ENCODE measurements at places on chromosomes 2 and 18. TPM values are rescaled to one million over a fixed set of nuclear protein-coding genes. Genes with fewer than 3 reads are reported as not detected.

- DNase-seq: no peak
Measured at GRCh38 chr18:3689986-3690763, 240.2 kb downstream of the TGIF1 start.

DNA sequence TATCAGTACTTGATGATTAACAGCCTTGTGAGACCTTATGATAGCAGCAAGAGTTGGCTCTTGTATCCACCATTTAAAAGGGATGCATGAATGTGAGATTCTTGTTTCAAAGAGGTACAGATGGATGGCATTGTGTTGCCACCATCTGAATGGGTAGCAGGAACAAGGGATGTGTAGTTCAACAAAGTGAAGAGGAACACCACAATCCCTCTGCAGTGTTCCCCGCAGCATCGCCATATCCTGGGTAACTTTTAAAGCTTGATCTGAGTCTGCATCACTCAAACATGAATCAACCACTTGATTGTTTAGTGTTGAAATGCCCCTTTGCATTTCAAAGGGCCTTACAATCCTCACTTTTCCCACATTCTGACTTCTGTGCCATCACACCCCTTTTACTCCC is 106.7 kb downstream of the SS18 start:
- DNase-seq: no peak

- no peak for DNase-seq
Measured at GRCh38 chr2:12797815-12798214, 81.1 kb downstream of the TRIB2 start.

GRCh38 chr2:181682026-181682789 is 1.9 kb upstream of the NEUROD1 start:
- no peak for DNase-seq

DNA sequence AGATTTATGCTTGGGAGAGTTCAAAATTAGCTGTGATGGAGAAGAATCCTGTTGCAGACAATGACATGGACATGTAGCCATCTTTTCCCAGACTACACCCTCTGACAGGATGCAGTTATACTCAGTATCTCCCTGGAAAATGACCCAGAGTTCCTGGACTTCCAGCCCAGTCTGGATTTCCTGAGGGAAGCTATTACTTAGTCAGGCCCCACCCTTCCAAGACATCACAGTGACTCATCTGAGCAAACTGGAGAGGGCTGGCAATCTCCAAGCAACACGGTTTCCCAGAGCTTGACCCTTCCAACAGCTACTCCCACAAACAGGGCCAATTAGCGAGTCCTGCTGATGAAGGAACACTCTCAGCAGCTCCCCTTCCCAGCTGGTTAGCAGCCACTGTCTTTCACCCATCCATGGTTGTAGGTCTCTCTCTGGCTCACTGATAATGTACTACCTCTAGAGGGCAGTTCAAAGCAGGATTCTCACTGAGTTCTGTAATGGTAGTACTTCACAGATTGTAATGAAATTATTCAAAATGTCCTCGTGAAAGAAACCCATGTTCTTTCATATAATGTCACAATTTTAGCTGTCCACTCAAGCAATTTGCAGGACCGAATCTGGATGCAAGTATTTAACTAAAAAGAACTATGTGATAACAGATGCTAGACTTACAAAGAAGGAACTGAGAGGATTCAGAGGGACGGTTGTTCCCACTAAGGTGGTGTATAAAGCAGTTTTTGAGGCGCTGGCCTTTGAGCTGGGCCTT is 110.2 kb downstream of the MDH1 start:
- DNase-seq: peak; percentile 23

- no peak for DNase-seq
Measured at GRCh38 chr2:47520302-47520630, 117.3 kb downstream of the MSH2 start.

- no peak for DNase-seq
Measured at GRCh38 chr2:39648580-39648979, 17.1 kb upstream of the TMEM178A start.

GRCh38 chr2:168528469-168528868 is 72.4 kb downstream of the CERS6 start:
- no peak for DNase-seq

DNA sequence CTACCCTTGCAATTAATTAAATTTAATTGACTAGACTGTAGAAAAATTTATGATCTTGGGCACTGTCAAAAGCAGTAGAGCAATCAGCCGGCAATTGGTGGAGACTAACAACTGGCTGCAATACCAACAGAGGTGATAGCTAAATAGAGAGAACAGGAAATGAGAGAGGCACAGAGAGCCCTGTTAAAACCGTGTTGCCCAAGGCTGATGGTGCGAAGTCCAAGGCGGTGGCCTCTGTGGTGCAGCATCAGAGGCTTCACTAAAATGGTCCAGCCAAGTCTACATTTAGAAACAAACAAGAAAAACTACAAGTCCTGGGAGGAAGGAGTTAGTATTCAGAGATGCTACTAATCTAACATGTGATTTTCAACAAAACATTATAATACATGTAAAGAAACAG is 115.6 kb downstream of the NETO1 start:
- no peak for DNase-seq

DNA sequence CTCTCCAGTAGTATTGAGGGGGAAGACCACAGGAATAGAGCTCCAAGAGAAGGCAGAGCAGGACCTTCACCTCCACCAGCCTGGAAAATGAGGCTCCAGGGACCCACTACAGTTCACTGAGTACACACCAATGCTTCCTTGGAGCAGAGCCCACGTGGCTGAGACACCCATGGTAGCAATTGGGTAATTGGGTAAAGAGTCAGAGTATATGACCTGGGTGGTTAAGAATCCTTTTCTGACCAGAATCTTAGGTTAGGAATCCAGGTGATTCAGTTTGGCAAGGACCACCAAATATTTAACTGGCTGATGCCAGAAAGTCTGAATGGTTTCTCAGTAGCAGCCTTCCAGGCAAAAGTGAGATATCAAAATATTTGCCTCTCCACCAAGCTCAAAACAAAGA is 107.7 kb downstream of the MDH1 start:
- no peak for DNase-seq

DNA sequence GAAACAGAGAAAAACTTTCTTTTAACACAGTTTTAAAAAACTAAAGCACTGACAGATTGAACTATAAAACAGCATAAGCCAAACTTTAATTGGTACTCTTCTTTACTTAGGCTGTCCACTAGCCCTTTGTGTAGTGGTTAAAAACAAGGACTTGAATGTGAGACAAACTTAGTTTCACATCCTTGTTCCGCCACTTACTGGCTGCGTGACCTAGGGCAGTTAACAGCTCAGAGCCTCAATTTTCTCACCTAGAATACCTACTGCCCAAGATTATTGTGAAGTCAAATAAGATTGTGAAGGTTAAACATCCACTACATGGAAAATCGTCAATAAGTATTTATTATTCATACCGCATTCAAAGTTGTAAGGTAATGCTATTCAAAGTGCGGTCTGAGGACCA is 2.0 kb downstream of the WDR35 start:
- DNase-seq: no peak

GRCh38 chr2:134320930-134321329 is 67.1 kb downstream of the MGAT5 start:
- DNase-seq: no peak

GRCh38 chr2:234691968-234692955 is 195.4 kb upstream of the ARL4C start:
- DNase-seq: no peak

GRCh38 chr18:74773171-74773624 is 175.5 kb downstream of the ZNF407 start:
- DNase-seq: no peak

DNA sequence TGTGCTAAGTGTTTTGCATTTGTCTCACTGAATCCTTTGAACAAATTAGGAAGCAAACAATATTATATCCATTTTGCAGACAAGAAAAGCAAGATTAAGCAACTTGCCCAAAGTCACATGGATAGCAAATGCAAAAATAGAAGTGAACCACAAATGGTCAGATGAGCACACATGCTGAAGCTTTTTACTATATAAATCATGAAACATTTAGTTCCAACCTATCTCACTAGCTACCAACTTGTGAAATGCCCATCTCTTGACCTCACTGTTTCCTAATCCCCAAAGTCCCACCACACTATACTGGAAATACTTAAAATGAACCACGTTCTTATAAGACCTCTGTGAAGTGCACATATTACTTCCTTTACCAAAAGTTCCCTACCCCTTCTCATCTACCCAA is 380.5 kb downstream of the ERBB4 start:
- DNase-seq: no peak

GRCh38 chr18:8212896-8213780 is 396.1 kb upstream of the RAB12 start:
- DNase-seq: no peak

- DNase-seq: no peak
Measured at GRCh38 chr2:70716131-70716743, 51.8 kb downstream of the ADD2 start.

GRCh38 chr18:13608791-13609532 is 117.4 kb downstream of the FAM210A start:
- DNase-seq: no peak

DNA sequence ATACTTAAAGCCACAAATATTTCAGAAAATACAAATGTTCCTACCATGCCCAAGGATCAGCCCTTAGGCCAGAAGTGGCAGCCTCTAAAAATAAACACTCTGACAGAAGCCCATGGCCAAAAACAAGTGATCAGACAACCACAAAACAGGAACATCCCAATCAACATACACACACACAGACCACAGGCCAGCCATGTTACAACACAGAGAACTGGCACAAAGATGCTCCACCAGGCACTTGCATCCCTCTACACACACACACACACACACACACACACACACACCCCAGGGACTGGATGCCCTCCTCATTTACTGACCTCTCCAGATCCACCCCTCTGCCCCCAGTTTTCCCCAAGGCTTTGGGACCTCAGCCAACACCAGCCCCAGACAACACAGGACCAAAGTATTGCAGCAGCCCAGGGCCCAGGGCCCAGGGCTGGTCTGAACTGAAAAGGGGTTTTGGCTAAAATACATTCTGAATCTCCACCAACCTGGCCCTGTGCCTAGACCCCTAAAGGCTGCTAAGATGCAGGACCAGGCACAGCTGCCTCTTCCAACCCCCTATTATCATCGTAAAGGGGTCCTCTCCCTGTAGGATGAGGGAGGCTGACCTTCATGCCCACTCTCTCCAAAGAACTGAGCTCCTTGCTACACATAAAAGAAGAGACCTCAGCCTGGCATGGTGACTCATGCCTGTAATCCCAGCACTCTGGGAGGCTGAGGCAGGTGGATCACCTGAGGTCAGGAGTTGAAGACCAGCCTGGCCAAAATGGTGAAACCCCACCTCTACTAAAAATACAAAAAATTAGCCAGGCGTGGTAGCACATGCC is 151.4 kb downstream of the TNS1 start:
- DNase-seq: no peak

DNA sequence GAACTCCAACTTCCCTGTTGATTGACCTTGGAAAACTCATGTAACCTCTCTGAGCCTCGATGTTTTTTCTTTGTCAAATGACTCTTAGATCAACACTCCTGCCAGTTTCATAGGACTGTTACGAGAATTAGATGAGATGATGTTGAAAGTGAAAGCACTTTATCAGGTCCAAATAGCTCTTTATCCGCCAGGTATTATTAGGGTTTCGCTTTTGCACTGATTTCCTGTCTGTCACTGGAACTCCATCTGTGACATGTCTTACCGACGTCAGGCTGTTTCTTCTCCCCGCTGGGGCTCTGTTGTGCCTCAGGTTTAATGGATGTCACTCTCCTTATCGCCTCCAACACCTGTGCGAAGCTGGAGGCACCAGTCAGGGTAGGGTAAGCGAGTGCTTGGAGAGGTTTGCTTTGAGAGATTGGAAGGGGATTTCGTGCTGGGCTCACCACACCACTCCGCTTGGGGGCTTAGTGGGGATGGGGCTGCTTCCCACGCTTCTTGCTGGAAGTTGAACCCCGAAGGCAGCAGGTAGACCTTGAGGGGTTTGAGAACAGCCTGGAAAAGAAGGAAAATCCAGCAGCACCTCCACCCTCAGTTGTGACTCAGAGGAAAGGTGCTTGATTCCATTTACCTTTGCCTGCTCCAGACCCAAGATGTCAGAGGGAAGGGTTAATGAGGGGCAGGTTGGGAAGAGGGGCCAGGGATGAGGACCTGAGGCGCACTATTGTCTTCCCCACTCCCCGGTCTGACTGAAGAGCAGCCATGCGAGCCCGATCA is 4.3 kb downstream of the GAD1 start:
- DNase-seq: no peak

GRCh38 chr2:191845876-191846514 is 893 bp downstream of the CAVIN2 start:
- no peak for DNase-seq

DNA sequence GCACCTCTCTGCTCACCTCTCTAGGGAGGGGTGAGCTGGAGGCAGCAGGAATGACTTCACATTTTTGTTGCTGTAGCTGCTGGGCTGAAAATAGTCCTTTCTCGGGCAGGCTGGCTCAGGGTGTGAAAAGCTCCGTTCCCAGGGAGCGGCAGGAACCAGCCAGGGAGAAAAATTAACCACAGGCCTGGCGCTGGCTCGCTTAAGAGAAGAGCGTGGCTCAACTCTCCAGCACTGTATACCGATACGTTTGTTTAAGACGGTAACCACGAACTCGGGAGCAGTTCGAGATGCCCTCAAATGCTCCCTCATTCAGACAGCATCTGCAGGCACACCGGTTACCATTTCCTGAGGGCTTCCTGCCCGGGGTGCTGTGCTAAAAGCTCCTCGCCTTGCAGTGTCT is 129.6 kb downstream of the CELF4 start:
- no peak for DNase-seq

GRCh38 chr2:16172324-16173175 is 232.2 kb downstream of the MYCN start:
- no peak for DNase-seq

DNA sequence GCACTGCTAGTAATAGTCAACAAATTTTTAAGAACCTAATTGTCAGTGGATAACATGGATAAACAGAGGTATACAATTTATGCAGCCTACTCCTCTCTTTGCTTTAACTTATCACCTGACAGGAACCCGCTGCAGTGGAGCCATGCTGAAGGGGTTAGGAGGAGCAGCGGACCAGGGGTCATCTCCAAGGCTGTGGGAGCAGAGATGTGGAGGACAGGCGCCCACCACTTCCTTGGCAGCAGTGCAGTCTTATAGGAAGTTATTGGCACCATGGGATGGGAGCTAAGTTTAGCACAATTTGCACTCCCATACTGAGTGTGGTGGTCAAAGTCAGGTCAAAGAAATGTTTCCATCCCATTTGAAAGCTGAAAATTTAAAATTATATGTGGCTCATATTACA is 35.6 kb downstream of the HDLBP start:
- no peak for DNase-seq

- no peak for DNase-seq
Measured at GRCh38 chr2:16197504-16198147, 257.3 kb downstream of the MYCN start.

GRCh38 chr18:45103319-45104048 is 422.8 kb downstream of the SETBP1 start:
- DNase-seq: no peak

IL36A gene
- total RNA-seq: not detected

UGT1A1 gene
- total RNA-seq: 26.7 TPM

MCM6 gene
- 44.1 TPM for total RNA-seq

TTN gene
- 0.07 TPM for total RNA-seq

SEH1L gene
- 52.3 TPM for total RNA-seq

AOX1 gene
- total RNA-seq: 0.45 TPM

LDAH gene
- 21.5 TPM for total RNA-seq

MSTN gene
- total RNA-seq: 0.24 TPM

CTIF gene
- total RNA-seq: 40.8 TPM

CNPPD1 gene
- total RNA-seq: 42.9 TPM

All from Calu3 (cell line).